Muscle of arm (tissue), 14 donors: ENCODE measurements at places on chromosomes 6 and 20. TPM values are rescaled to one million over a fixed set of nuclear protein-coding genes. Genes with fewer than 3 reads are reported as not detected.

- no peak for DNase-seq
These were observed 11.9 kb upstream of the DHX35 start for GRCh38 chr20:38950254-38950653.

DNA sequence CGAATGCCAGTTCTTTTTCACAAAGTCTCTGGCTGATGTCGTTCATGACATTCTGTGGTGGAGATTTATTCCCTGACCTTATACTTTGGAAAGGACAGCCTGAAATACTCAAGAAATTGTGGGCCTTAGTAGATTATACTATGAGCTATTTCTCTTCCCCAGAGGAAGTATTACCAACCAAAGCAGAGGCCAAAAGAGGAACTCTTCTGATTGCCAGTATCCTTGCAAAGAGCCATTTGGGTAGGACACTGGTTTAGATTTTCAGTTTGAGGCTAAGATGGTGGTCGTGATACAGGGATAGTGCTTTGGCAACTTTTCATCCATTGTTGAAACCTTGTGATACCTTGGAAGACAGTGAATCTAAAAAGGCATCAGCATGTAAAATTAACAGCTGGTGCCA, 327.3 kb downstream of the HACE1 start:
- DNase-seq: no peak

GRCh38 chr20:21564127-21564773, 50.4 kb upstream of the NKX2-2 start:
- no peak for DNase-seq

GRCh38 chr20:60053125-60053817, 95.0 kb downstream of the CDH26 start:
- no peak for DNase-seq

GJA10 gene
- not detected for polyA plus RNA-seq

DNA sequence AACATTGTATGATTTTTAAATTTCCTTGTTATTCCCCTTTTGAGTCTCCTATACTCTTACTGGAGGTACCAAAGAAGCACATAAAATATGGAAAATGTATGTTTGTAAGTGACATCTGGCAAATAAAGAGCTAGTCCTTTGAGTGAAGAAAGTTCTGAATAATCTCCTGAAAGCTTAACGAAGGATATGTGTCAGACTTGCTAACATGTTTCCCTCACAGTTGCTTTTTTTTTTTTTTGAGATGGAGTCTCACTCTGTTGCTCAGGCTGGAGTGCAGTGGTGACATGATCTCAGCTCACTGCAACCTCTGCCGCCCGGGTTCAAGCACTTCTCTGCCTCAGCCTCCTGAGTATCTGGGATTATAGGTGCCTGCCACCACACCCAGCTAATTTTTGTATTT, 63.6 kb downstream of the STK4 start:
- DNase-seq: no peak

- DNase-seq: no peak
These were observed 122.4 kb downstream of the RIN2 start for GRCh38 chr20:19880256-19881079.

GRCh38 chr20:11807054-11808048, 110.3 kb upstream of the BTBD3 start:
- DNase-seq: peak; percentile 76

LPA gene
- polyA plus RNA-seq: 0.38 TPM

DNA sequence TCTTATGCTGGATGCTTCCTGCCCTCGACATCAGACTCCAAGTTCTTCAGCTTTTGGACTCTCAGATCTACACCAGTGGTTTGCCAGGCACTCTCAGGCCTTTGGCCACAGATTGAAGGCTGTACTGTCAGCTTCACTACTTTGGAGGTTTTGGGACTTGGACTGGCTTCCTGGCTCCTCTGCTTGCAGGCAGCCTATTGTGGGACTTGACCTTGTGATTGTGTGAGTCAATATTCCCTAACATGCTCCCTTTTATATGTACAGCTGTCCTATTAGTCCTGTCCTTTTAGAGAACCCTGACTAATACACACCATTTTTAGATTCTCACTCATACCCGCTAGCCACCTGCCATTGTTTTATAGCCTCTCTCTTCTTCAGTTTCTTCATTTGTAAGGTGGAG, 382.1 kb upstream of the TSHZ2 start:
- no peak for DNase-seq

ATP9A gene
- polyA plus RNA-seq: 30.6 TPM

DNA sequence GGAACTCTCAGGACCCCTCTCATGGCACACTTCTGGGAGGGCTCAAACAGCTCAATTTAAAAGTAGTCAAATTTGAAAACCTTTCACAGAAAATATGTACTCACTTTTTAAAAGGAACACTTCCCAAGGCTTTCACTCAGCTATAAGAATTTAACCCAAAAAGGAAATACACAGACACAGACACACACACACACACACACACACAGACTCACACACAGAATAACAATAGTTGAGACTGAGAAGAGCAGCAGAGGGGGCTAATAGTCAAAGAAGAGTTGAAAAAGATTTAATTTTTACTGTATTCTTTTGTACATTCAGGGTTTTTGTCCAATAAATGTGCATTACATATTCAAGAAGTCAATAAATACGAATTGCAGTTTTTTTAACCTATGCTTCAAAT, 211.4 kb downstream of the HACE1 start:
- DNase-seq: no peak

TBX18 gene
- polyA plus RNA-seq: 16.6 TPM

CLPSL1 gene
- not detected for polyA plus RNA-seq

CARMIL1 gene
- polyA plus RNA-seq: 2.5 TPM

- no peak for DNase-seq
These were observed 224.8 kb upstream of the MARCKS start for GRCh38 chr6:113632220-113632864.

KIAA1755 gene
- polyA plus RNA-seq: 9.6 TPM

RPN2 gene
- polyA plus RNA-seq: 213 TPM

- DNase-seq: no peak
These were observed 657.6 kb downstream of the PRKN start for GRCh38 chr6:162069995-162070394.

- DNase-seq: no peak
These were observed 90.9 kb downstream of the BMP7 start for GRCh38 chr20:57175397-57176010.

DNA sequence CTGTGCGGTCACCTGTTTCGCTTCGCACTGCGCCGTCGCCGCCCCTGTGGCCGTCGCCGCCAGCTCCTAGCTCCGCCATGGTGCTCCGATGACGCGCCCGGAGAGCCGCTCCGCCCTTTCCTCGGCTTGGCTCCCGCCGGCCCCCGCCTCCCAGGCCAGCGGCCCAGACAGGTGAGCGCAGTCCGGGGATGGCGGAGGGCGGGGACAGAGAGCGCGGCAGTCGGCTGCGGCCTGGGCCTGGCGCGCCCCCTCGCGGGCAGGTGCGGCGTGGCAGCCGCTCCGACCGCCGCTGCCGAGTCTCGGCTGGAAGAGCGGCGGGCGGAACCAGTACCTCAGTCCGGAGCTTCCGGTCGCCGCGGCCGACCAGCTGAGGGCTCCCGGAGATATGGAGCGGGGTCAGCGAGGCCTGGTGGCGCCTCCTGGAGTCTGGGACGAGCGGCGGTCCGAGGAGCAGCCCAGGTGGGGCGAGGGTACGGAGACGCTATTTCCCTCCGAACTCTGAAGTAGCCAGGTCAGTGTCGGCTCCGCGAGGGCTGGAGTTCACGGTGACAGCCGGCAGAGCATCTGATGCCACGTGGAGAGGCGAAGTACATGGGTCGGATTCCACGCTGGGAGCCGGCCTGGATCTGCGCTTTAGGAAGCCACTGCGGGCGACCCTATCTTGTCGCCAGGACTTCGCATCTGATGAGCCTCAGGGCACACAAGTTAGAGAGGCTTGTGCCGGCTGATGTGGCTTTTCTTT, at the start of gene MAP7:
Gene MAP7, minus strand, starts transcription at position 93 of the 742 bp plus-strand sequence. Its CDS starts 14 bp downstream, at position 79.
- DNase-seq: peak; percentile 14

OPRM1 gene
- not detected for polyA plus RNA-seq

DNA sequence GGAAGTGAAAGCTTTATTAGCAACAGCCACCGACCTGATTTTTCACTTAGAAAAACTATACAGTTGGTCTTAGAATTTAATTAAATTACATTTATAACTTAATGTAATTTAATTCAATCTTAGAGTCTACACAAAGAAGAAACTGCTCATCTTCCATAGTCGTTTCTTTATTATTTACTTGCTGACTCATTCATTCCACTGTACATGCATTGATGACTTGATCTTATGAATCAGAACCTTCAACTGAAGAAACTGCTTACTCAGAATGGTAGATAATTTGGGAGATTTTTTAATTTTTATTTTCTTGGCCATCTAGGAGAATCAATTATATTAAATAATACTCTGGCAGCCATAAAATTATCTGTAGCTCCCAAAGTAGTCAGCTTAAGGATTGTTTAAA, 1021.6 kb upstream of the FLRT3 start:
- no peak for DNase-seq

DNA sequence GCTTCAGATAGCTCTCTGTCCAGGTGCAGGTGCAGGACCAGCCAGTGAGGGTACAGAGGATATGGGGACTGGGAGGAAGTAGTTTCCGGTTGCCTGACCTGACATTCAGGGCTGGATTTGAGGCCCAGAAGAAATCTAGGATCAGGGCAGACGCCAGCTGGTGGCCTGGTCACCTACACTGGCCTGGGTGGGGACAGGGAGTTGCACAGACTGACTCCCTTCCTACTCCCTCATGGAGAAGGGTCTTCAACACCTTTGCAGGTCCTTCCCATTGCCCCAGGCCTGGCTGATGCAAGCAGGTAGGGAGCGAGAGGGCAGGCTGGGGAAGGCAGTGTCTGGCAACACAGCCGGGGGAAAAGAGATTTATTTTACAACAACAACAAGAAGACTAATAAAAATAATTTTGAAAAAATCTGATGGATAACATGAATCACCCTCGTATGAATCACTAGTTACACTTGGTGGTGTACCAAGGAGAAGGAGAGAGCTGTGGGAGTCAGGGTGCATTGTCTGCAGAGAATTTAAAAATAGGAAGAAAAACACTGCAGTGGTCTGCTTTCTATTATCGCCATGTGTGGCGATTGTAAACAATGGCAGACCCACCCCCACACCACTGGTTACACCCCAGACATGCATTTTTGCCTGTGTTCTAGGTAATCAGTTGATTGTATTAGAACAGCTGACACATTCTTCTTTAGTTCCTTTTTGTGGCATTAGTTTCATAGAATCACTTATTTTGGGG, 62.3 kb upstream of the SNX9 start:
- no peak for DNase-seq

- no peak for DNase-seq
These were observed 396.7 kb downstream of the HACE1 start for GRCh38 chr6:104462811-104463599.

GRCh38 chr6:37187321-37188022, 17.5 kb downstream of the PIM1 start:
- DNase-seq: no peak

GRCh38 chr6:135382182-135382628, 115.3 kb downstream of the AHI1 start:
- DNase-seq: no peak
